Stimulated activated naive CD4-positive, alpha-beta T cell (primary cell): ENCODE measurements at places on chromosomes 1 and 21.
A peak's percentile ranks its signal among the peaks of the same experiment; 100 is the strongest.

- DNase-seq, result no peak
These were observed 95.2 kb downstream of the CAMK2N1 start for GRCh38 chr1:20390589-20391331.

DNA sequence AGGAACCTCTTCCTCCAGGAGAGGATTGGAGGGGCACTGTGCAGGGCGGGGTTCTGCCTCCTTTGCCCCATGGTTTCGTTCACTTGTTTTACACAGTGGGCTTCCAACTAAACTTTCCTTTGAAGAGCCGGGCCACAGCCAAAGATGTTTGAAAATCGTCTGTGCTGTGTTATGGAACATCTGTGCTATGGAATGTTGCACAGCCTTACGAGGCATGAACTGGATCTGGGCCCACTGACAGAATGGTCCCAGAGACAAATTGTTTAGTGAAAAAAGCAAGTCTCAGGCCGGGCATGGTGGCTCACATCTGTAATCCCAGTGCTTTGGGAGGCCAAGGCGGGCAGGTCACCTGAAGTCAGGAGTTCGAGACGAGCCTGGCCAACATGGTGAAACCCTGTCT, 12.6 kb upstream of the MEF2D start:
- no peak for DNase-seq

- DNase-seq, result no peak
These were observed 108.7 kb downstream of the DMRTB1 start for GRCh38 chr1:53567851-53568250.

DNA sequence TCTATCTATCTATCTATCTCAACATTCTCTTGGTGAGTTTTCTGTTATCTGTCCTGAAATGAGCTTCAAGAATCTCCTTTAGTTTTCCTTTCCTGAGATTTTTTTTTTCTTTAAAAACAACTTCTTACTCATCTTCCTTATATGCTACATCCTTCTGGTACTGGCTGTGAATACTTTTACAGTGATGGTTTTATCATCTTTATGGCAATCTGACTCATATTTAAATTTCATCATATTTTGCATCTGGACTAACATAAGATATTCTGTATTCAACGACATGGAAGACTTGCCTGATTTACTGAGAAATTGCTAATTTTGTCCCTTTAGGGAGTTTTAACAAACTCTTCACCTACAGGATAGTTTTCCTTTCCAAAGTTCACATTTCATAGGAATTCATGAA, 33.0 kb downstream of the PDE4B start:
- DNase-seq, result no peak

- DNase-seq, result no peak
These were observed 297.6 kb downstream of the TTLL7 start for GRCh38 chr1:83701355-83701754.

DNA sequence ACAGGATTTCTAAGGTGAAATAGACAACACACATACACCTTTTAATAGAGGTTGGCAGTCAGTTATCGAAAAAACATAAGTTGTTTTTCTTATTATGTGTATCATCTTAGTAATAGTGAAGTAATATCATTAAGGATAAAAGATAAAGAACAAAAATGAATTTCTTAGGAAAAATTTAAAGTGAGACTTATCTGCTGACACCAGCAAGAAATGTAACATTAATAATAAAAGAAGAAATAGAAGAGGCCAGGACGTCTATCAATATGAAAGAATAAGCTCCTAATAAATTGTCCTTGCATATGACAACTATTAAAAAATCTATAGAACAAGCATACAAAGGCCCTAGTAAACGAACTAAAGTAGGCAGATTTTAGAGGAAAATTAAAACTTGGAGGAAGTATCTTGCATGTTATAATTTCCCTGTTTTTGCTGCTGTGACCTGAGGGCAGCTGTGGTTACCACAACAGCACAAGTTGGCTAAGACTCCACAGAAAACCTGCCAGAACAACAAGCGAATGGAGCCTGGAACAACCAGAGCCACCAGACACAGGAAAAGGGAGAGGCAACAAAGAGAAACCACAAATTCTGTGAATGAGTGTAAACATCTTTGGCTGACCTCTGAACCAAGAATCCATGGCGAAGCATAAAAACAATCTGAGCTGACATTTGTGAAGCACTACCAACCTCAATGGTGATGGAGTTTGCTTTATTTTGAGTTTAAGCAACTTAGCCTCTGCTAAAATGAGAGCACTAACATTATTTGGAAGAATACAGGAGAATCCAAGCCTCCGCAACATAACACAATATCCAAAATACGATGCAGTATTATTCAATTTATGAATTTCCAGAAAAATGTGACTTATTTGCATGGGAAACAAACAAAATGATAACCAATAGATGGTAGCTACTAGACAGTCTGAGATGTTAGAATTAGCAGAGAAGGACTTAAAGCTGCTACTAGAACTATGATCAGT, 207.5 kb downstream of the KCNT2 start:
- no peak for DNase-seq

GRCh38 chr1:54246116-54246721, 46.3 kb downstream of the MRPL37 start:
- DNase-seq, result no peak

GRCh38 chr1:91567583-91567982, 66.9 kb downstream of the CDC7 start:
- DNase-seq, result no peak

GRCh38 chr1:109509176-109510134, at the start of gene AMIGO1:
AMIGO1 (minus strand) TSS chr1:109509727; CDS start chr1:109508912, 815 bp downstream.
- peak; percentile 63 for DNase-seq

- DNase-seq, result no peak
These were observed 10.2 kb downstream of the ADAM30 start for GRCh38 chr1:119885903-119886783.

GRCh38 chr1:116284819-116285390, 88.1 kb upstream of the ATP1A1 start:
- no peak for DNase-seq

DNA sequence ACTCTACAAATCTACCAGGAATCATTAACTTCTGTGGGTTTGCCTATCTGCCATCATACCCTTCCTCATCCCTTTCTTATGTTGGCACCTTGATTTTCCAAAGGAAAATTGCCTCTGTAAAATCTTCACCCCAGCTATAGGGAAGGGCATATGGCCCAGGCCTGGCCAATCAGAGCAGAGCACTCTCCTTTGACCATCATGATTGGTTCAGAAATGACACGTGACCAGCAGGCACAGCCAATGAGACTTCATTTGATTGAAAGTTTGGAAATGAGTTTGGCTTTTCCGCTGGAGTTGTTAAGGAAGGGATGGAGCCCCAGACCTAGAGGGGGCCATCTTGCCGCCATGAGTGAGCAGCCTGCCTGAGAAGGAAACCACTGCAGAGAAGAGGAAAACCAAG, 35.1 kb upstream of the IFFO2 start:
- DNase-seq, result no peak

GRCh38 chr1:35688161-35688560, 30.5 kb downstream of the C1orf216 start:
- DNase-seq, result no peak

- no peak for DNase-seq
These were observed 357.0 kb downstream of the GPATCH2 start for GRCh38 chr1:217273866-217274265.

DNA sequence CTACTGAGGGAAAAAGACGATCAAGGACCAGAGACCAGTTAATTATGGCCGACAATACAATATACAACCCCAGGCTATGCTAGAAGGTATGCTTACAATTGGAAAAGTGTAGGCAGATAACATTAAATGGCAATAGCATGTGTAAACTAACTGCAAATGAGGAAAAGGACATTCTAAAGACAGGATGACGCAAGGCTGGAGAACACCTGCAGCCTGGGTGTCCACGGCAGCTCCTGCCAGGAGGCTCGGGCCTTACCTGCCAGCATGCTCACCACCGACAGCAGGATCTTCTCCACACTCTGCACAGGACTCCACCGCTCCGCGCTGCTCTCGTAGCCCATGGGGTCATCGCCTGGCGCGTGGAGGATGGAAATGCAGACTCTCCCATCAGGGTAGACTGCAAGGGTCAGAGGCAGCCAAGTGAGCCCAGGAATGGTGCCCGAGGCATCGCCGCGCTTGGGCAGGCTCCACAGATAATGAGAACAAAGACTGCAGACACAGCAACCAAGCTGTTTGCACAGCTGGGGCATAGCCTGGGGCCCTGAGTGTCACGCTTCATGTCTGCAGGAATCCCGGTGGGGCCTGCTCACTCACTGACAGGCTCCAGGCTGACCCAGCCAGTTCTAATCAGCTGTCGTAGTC, 28.2 kb downstream of the UBE2G2 start:
- DNase-seq, result no peak

GRCh38 chr1:203282720-203283542, 22.4 kb upstream of the BTG2 start:
- no peak for DNase-seq

DNA sequence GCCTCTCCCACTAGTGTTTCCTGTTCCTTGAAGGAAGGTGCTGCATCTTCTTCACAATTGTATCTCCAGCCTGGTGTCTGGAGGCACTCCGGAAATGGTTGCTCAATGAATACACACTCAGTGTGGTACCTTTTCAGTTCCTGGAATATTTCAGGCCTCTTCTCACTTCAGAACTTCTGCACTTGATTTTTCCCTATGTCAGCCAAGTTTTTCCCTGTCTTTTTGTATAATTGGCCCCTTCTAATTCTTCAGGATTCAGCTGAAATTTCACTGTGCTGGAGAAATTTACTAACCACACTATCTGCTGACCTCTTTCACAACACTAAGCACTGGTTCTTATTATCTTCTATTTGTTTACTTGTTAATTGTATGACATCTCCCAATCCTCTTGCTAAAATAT, 61.2 kb upstream of the MAP10 start:
- no peak for DNase-seq

- DNase-seq, result no peak
These were observed 197.8 kb downstream of the HIVEP3 start for GRCh38 chr1:41720861-41721410.

DNA sequence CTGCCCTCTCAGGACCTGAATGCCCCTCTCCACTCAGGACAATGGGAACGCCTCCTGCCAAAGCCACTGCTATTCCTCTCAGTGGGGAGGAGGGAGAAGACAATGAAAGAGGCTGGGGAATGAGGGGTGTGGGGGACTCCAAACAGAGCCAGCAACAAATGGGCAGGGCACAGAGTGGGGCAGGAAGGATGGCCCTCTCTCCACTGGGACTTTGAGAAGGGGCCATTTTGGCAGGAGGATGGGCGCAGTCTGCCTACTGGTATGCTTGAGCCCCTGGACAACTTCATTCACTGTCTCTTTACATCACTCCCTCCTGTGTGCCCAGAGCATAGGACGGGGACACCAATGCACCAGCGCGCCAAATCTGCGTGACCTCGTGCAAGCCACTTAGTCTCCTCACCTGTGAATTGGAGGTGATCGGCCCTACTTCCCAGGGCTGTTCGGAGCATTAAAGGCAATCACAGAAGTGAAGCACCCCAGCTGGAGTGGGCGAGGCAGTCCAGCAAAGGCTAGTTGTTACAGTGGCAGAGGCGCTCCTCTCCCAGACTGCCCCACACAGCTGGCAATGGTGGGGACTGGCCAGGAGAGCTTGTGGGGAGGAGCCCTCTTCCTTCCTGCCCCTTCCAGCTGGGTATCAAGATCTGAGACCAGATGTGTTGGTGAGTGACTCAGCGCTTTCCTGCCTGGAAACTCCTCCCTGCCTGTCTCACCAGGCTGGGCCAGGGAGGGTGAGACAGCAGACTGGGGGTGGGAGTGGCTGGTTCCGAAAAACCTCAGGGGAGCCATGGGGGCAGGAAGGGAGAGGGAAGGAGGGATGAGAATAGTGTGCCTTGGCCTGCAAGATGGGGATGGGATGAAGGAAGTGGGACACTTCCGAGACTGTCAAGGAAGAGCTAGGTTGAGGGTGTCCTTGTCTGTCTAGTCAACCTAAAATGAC, 22.4 kb upstream of the SYNC start:
- DNase-seq, result no peak

DNA sequence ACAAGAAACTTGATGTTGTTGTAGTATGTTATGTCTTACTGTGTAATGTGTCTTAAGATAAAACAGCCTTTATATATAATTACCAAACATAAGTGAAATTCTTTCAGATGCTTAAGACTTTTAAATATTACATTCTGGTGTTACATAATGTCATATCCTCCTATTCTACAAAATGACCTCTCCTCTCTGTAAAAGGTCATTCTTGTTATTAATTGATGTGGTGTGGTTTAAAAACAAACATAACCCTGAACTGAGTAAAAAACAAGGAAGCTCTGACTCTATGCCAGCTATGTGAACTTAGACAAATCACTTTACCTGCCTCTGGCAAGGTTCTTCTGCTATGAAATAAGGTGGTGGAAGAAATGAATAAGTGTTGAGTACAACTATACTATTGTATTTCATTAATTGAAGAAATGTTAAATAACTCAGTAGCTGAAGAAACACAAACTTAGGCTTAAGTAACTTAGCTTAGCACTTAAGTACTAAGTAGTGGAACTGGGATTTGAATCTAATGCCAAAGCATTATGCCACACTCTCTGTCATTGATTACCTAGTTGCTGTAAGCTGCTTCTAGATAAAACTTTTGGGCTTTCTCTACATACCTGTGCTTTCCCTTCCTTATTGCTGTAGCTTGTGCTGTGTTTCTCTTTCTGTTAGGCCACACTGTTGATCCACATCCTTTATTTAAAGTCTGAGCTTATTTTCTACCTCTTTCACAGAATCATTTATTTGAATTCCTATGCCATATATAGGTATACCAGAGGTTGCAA, 859 bp upstream of the ANGPTL1 start:
- DNase-seq, result no peak
